AG08396 (cell line): ENCODE measurements at places on chromosomes 11 and 22.

GRCh38 chr11:98512938-98513337 is 507.8 kb upstream of the CNTN5 start:
- DNase-seq = no peak

GRCh38 chr11:46239801-46240061 is 37.7 kb upstream of the CREB3L1 start:
- no peak for DNase-seq

DNA sequence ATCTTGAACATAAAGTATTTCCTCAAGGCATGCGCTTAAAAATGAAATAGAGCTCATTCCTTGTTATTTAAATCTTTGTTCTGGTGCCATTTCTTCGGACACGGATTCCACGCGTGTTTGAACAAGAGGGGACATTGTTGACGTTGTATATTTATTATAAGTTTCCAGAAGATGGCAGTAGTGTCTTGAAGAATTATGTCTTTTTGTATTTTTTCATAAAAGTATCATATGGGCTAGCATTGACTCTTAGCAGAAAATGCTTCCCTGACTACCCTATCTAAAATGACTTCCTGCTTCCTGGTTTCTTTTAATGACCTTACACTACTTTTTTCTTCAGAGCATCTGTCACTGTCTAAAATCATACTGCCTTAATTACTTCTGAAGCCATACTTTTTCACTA is 20.4 kb downstream of the BIRC2 start:
- no peak for DNase-seq

DNA sequence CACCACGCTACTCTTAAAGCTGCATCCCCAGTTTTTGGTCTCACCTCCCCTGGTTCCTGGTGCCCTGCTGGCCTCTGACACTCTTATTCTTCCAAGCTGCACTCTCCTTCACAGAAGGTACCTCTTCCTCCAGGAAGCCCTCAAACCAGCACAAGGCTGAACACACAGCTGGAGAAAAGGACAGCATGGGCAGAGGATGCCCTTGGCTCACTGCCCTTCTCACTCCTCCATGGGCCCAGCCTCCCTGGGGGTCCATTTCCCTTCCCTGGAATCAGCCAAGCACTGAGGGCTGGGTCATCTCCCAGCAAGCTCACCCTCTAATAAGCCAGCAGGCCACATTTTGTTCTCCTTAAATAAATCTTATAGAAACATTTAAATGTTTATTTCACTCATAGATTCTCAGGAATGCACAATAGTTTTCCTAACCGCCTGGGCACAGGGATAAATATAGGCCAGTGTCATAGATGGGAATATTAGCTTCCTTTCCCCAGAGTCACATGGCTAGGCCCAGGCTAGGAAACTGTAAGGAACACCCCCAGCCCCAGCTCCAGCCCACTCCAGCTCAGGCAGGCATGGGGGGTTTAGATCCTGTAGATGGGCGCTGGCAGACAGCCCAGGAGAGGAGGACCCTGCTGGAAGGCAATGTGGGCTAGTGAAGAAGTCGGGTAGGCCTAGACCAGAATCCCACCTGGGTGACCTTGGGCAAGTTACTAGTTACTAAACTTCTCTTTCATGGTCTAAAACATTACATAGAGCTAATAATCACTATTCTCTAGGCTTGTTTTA is 51.5 kb downstream of the IRAG1 start:
- DNase-seq = no peak

DNA sequence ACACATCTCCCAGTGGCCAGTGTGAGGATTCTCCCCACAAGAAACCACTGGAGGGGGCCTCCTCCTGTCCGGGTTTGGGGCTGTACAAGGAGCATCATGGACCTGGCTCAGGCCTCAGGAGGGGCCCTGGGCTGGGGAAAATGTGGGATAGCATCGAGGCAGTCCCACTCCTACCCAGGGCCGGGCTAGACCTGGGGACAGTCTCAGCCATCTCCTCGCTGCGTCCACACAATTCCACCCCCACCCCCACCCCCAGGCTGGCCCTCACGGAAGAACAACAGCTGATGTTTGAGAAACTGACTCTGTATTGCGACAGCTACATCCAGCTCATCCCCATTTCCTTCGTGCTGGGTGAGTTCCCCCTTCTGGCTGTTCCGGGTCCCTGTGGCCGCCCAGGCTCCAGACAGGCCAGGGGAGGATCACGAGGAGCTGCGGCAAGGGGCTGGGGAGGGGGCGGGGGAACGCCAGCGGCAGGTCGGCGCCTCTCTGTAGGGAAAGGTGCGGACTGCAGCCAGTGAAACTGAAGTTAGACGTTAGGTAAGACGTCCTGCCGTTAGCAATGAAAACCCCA is 4.8 kb downstream of the BEST1 start:
- DNase-seq = peak; percentile 88

- DNase-seq = no peak
Observed at GRCh38 chr11:47326198-47326597, 26.3 kb downstream of the MYBPC3 start.

- peak; percentile 36 for DNase-seq
Observed at GRCh38 chr11:92227959-92228935, 3.6 kb downstream of the FAT3 start.

- DNase-seq = no peak
Observed at GRCh38 chr11:106072804-106073203, 4.3 kb downstream of the KBTBD3 start.

DNA sequence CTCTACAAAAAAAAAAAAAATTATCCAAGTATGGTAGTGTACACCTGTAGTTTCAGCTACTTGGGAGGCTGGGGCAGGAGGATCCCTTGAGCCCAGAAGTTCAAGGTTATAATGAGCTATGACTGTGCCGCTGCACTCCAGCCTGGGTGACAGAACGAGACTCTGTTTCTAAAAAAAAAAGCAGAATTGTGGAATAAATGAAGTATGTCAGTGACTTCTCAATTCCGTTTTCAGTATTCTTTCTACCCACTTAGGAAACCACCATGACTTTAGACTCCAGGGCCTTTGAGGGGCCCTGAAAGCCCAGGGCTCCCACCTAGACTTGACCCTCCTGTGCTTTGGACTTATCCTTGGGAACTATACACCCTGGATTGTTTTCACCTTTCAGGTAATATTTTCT is 6.5 kb upstream of the NUP160 start:
- no peak for DNase-seq

DNA sequence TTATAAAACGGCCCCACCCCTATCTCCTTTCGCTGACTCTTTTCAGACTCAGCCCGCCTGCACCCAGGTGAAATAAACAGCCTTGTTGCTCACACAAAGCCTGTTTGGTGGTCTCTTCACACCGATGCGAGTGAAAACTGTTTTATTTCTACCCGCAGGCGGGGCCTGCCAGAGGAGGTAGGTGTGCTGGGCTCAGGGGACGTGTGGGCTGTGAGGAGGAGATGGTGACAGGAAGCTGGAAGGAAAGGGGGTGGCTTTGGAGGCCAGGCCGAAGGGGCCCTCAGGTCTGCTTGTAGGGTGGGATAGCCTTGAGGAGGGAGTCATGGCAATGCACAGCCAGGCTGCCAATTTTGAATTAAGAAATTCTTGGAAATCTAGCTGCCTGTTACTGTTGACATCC is 21.3 kb upstream of the KRTAP5-7 start:
- DNase-seq = no peak

GRCh38 chr11:65446446-65447277 is 24.1 kb downstream of the NEAT1 start:
- no peak for DNase-seq

- DNase-seq = no peak
Observed at GRCh38 chr11:69705901-69706787, 2.3 kb upstream of the FGF19 start.

DNA sequence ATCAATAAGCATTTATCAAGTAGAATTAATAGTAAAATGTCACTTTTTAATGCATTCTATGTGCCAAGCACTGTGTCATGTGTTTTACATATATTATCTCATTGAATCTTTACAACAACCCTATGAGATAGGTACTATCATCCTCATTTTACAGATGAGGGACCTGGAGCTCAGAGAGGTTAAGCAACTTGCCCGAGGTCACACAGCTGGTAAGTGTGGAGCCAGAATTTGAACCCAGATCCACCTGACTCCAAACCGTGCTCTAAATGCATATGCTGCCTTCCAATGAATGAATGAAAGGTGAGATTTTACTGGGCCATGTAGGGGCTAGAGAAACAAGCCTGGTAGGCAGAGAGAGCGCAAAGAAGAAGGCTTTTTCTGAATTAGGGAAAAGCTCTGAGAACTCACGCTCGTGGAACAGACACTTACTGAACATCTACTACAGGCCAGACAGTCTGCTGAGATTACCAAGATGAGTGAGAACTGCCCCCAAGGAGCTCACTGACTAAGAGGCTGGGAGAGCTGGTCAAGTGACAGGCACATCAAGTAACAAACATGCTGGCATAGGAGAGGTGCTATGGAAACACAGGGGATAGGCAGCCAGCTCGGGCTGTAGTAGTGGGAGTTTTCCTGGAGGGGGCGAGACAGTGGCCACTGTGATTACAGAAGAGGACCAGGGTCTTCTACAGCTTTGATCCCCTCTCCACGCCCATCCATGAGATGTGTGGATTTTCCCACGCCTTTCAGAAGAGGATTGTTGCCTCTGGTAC is 4.4 kb downstream of the ABCG4 start:
- no peak for DNase-seq
